ENCODE measurements at places on chromosomes 1 and 21. TPM values are rescaled to one million over a fixed set of nuclear protein-coding genes. Genes with fewer than 3 reads are reported as not detected.
A peak's percentile ranks its signal among the peaks of the same experiment; 100 is the strongest.

DNA sequence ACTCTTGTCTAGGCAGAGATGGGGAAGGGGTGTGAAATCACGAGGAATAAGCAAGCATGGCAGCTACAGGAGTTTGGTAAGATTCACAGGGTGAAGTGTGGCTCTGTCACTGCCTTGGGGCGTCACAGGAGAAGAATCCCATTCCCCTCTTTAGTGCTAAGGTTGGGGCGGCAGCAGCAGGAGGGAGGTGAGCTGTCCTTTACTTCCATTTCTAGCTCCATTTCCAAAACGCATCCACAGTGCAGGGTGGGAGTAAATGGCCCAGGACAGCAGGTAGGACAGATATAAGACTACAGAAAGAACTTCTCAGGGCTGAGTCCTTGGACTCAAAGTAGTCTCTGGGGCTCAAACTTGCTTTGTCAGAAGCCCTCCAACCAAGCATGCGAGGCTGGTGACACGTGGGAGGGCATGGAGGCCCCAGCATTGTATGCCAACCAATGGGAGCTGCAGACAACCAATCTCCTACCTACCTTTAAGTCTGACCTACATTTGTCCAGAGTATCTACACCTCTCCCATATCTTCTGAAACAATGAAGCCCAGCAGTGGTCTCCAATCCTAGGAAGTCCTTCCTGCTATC is 8.5 kb downstream of the MEF2D start:
- DNase-seq, result no peak

GRCh38 chr1:175089136-175089718 is 21.6 kb downstream of the TNN start:
- no peak for DNase-seq

- DNase-seq, result no peak
Measured at GRCh38 chr1:235013512-235013911, 115.1 kb downstream of the TOMM20 start.

DNA sequence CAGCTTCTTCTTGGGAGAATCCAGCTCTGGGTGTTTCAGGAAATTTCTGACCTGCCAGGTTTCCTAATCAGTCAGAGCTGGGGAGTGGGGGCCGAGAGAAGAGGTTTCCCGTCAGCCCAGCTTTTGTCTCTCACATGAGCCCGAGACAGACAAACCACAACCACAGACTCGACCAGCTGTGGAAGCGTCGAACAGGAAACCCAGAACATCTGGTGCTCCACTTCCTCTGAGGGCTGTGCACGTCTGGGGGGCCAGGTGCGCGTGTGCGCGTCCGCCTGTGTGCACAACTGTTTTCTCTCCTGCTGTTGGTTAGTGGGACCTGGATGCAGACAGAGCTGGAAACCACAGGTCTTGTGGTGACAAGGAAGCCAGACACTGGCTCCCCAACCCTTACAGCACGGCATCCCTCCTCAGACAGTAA is 113.0 kb upstream of the SLC25A33 start:
- peak; percentile 65 for DNase-seq

NPL gene
- total RNA-seq, result 2.5 TPM

LCE1A gene
- not detected for total RNA-seq

- DNase-seq, result no peak
Measured at GRCh38 chr1:43704838-43705237, 2.5 kb upstream of the ST3GAL3 start.

GRCh38 chr1:119986007-119986497 is 83.4 kb downstream of the NOTCH2 start:
- DNase-seq, result no peak

DNA sequence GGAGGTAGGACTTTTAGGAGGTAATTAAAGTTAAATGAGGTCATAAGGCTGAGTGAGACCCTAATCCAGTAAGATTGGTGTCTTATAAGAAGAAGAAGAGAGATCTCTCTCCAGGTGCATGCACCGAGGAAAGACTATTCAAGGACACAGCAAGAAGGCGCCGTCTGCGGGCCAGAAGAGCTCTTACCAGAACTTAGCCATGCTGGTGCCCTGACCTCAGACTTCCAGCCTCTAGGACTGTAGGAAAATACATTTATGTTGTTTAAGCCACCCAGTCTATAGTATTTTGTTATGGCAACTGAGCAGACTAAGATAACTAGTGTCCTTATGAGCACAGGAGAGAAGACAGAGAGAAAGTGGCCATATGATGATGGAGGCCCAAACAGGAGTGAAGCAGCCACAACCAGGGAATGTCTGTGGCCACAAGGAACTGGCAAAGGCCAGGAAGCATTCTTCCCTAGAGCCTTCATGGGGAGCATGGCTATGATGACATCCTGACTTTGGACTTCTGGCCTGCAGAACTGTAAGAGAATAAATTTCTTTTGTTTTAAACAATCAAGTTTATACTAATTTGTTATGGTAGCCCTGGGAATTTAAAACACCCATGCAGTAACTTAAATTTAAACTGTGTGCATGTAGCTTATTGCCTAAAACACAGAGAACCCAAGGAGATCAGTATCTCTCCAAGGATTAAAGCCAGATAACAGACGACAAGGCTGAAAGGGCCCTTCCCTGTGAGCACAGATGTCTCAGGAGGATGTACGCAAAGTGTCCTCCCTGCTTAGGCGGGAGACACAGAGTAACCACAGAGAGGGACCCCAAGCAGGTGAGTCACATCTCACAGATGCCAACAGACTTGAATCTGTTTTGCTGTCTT is 9.9 kb upstream of the CD58 start:
- DNase-seq, result no peak

OPN3 gene
- 7.3 TPM for total RNA-seq

- DNase-seq, result no peak
Measured at GRCh38 chr1:245648749-245649522, 494.2 kb downstream of the KIF26B start.

DNA sequence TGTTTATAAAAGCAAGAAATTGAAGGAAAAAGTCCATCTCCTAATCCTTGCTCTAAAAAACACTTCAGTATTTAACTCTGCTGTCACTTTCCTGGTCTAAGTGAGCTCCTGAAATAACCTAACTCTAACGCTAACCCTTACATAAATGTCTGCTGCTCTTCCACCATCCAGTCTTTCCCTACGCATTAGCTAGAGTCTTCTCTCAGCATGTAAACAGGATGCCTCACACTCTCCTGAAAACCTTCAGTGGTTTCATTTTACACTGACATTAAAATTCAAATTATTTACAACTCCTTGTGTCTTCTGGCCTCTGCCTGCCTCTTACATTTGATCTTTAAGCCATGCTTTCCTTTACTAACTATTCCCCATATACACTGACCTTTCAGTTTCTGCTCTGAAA is 697.6 kb upstream of the CXADR start:
- no peak for DNase-seq

DNA sequence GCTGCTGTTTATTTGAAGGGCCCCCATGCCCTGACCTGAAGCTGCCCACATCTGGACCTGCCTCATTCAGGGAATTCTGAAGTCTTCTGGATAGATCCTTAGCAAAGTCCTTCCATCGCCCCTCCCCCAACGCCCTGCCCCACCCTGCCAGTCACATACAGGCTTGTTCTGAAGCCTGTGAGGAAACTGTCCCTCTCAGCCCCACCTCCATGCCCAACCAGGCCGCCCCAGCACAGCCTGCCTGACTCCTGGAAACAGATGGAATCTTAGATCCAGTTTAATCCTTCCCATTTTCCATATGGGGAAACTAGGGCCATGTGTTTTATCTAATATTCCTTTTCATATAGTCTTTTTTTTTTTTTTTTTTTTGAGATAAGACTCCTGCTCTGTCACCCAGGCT is 44.5 kb upstream of the GPR37L1 start:
- no peak for DNase-seq

IBA57 gene
- total RNA-seq, result 10.6 TPM

GBP1 gene
- total RNA-seq, result 57.7 TPM

S100B gene
- 8.9 TPM for total RNA-seq

GRCh38 chr21:37862536-37862935 is 53.7 kb downstream of the KCNJ6 start:
- DNase-seq, result no peak

- DNase-seq, result no peak
Measured at GRCh38 chr1:26986658-26987057, 6.8 kb upstream of the TRNP1 start.

ACOT11 gene
- 0.70 TPM for total RNA-seq

MNDA gene
- total RNA-seq, result 0.20 TPM

NECTIN4 gene
- total RNA-seq, result 0.06 TPM

GRCh38 chr21:39651206-39651605 is 38.5 kb downstream of the B3GALT5 start:
- no peak for DNase-seq

- DNase-seq, result no peak
Measured at GRCh38 chr1:165287329-165287728, 69.2 kb downstream of the LMX1A start.

DNA sequence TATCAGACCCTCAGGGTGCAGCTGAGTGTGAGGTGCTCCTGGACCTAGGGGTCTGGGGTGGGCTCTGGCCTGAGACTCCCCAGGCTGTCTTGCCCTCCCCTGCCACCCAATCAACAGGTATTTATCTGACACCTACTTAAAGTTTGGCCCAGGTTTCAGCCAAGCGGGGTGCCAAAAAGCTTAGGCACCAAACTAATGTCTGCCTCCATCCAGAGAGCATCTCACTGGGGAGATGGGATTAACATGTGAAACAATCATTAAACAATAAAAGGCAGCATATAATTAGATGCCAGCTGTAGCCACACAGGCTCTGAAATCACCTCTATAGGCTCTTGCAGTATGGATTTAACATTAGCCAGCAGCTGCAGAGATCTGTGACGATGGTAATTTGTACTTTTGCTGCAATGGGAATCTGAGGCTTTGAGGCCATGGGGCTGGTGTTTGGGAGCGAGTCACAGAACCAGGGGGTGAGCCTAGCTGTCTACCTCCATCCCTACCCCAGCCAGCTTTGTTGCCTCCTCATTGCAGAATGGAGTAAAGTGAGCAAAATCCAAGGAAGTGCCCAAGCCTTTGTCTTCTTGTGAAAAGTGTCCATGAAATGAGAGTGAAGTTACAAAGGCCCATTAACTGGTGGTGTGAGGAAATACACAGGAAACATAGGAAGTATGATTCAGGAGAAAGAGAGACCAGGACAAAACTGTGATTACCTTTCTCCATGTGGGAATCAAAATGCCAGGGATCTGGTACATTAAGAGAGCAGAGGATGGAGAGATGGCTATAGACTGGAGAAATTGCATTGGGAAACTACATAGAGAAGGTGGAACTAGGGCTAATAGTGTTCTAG is 36.1 kb downstream of the EIF2D start:
- no peak for DNase-seq

S100A1 gene
- total RNA-seq, result not detected

DNA sequence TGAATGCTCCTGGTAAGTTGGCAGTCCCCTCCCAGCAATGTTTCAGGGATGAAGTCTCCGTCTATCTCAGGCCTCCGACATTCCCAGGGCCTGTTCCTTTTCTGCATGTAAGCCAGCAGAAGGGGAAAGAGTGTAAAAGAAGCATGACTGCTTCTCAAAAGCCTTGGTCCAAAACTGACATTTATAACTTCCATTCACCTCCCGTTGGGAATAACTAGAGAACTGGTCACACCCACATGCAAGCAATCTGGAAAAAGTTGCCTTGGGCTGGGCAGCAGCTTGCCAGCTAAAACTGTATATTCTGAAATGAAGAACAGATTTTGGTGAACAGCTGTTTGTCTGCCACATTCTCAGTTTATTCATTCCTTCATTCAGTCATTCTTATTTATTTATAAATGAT is 24.2 kb upstream of the NPL start:
- no peak for DNase-seq

Data from T-cell (primary cell).